ENCODE measurements at places on chromosomes 5 and 9.

GRCh38 chr9:94611638-94612068, 18.0 kb upstream of the FBP2 start:
- no peak for DNase-seq

GRCh38 chr5:33271606-33272005, 169.2 kb upstream of the TARS1 start:
- peak; percentile 38 for DNase-seq

DNA sequence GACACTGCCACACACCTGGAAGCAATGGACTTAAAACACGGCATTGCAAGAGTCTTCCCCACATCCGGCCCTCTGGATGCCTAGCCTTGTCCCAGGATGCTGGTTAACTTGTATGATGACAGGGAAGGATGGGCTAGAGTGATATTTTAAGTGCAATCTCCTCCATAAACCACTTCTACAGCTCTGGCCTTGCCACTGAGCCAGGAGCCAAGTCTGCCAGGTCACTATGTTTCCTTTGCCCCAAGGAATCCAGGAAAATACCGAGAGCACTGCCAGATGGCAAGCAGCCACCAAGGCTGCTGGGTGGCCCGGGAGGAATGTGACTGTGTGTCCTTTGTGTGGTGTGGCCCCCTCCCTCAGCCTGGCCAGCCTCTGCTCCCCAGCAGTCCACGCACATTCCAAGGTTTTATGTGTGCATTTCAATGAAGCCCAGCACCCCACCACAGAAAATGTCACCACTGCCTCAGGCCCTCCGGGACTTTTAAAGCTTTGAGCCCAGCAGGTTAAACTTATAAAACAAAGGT, 106.0 kb downstream of the FRMD3 start:
- peak; percentile 86 for DNase-seq

GRCh38 chr9:32405506-32405905, 21.1 kb downstream of the ACO1 start:
- no peak for DNase-seq

GRCh38 chr5:145345511-145346287, 489.4 kb downstream of the PRELID2 start:
- DNase-seq = no peak

- no peak for DNase-seq
These were observed 39.3 kb upstream of the HMHB1 start for GRCh38 chr5:143772621-143773020.

DNA sequence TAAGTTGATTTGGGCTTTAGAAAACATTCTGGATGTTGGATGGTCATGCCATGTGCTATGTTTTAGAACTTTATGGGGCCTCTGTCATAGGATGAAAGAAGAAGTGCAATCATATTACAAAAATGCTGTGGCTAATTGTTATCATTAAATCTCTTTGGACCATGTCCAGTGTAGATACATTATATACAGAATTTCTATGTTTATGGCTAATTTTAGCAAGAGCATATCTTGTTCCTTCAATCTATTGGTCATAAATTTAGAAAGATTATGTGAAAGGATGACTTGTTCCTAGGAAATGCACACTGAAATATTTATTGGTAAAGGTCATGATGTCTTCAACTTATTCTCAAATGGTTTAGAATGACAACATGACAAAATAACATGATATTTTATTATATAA, 42.4 kb upstream of the ELL2 start:
- peak; percentile 86 for DNase-seq

DNA sequence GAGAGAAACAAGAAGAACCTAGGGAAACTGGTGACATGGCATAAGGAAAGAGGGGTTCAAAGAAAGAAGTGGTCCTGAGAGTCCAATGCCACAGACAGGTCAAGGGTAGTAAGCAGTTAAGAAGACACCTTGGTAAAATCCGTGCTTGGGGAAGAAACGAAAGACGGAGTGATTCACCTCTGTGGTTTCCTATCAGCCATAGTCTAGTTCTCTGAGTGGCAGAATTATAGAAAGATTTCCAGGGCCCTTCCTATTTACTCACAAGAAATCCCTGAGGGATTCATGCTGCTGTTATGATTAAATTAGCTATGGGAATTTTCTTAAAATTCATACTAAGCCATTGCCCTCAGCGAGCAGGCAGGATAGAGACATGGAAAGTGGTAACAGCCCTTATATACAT, 31.7 kb downstream of the IL33 start:
- DNase-seq = no peak

DNA sequence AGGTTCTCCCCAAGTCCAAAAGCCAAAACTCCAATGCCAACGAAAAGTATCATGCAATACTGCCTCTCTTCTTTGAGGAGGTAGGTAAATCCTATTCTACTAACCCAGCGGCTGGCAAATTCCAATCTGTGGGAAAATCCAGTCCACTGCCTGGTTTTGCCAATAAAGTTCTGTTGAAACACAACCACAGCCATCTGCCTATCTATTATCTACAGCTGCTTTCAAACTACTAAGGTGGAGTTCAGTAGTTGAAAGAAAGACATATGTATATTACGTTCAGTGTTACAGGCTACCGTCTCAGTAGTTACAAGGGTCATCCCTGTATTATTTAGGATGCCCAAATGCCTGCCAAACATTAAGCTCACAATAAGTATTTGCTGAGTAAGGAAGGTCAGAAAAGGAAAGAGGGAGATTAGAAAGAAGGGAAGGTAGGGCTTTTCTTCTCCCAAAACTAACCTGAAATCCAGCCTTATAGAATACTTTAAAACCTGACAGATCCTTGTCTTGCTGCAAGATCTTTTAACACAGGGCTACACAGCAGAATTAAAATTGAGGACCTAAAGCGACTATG, 16.2 kb downstream of the ARL15 start:
- DNase-seq = no peak

- DNase-seq = peak; percentile 30
These were observed 47.5 kb downstream of the ADRB2 start for GRCh38 chr5:148873690-148874485.

GRCh38 chr9:114388764-114389375, 1.1 kb upstream of the AKNA start:
- DNase-seq = no peak

DNA sequence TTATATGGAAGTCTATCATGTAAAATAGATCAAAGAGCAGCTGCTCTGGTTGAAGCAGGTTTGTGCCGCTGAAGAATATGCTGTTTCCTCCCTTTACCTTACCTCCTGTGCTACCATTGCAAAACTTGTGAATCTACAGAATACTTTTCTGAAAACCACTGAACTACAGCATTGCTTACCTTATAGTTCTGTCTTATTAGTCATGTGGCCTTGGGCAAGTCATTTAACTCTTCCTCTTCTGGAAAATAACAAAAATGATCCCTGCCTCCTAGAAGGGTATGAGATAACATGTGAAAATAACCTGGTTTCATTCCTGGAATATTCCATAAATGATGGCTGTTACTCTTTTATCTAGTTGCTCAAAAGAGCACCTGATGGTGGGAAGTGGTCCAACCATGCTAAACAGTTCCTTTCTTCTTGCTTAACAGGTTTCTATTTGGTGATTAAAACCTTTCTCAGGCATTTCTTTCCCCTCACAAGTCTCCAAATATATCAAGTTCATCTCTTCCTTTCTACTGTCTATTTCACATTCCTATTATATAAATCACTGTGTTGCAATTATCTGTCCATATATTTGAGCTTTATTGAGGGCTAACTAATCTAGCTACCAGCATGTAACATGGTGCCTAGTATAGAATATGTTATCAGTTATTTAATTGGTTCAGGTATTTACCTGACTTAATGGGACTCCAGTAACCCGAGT, 15.0 kb downstream of the TRIM32 start:
- DNase-seq = no peak

DNA sequence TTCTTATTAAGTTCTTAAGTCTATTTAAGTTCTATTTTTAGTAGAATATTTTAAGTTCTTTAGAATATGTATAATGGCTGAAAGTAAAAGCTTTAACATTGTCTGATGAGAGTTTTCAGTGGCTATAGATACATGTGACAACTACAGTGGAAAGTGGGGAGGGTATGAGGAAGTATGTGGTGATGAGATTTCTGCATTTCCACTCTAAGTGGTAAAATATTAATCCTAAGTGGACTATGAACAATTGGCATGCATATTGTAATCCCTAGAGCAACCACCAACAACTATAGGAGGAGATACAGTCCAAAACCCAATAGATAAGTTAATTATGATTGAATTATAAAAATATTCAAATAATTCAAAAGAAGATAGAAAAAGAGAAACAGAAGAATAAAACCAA, 183.6 kb downstream of the GADD45G start:
- DNase-seq = no peak

DNA sequence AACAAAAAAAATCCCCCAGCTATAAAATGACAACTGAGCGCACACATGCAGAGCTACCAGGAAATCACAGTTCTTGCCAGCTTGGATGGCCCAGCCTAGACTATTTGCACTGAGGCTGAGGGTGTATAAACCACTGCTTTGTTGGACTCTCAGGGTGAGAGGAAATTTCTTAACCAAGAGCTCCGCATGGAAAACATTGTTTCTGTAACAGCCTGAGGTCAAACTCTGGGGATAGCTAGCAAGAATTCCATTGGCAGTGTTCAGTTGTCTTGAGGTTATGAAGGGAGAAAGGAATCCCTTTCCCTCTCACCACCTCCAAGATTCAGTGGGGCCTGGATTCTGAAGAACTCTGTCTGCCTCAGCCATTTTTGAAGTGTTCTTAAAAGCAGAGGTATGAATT, 360.0 kb downstream of the OSTF1 start:
- DNase-seq = peak; percentile 2

DNA sequence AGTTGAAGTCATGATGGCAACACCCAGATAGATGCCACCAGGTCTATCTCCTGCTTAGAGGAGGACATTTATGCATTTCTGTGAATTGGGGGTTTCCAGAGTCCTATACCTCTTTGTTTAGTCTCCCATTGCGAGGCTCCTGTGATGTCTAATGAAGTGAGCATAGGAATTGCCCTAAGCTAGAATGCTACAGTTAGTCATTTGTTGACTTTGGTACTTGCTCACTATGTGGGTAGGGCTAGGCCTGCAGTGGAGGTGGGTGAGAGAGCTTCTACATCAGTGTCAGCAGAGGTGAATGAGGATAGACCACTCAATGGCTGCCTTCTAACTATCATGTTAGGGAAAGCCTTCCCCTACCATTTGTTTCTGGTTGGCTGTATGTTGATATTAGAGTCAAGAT, 173.3 kb upstream of the POC5 start:
- no peak for DNase-seq

- DNase-seq = peak; percentile 43
These were observed 22.7 kb downstream of the CHD1 start for GRCh38 chr5:98905857-98906688.

DNA sequence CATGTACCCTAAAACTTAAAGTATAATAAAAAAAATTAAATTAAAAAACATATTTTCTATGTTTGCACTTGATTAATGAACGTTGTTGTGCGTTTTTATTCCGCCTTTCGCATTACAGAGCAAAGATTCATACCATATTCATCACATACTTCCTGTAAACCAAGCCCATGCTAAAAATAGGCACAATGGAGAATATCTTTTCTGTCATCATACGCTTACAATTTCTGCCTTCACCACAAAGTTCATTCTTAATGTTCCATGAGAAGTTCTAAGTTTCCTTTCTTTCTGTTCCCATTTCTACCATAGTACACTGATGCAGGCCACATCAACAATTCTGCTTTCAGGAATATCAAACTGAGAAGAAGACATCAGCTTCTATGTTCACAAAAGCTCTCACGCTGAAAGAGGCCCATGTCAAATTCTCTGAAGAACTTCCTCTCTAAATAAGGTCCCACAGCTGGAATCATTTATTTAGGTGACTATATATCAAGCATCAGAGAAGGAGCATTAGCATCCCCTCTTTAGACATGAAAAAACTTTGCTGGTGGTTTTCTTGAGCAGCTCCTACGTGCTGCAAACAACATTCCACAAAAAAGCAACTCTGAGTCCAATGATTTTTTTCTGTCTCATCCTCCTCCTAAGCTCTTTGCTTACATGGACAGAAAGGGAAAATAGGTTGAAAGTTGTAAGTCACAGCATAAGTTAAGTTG, 456.4 kb downstream of the CDH10 start:
- DNase-seq = peak; percentile 88

DNA sequence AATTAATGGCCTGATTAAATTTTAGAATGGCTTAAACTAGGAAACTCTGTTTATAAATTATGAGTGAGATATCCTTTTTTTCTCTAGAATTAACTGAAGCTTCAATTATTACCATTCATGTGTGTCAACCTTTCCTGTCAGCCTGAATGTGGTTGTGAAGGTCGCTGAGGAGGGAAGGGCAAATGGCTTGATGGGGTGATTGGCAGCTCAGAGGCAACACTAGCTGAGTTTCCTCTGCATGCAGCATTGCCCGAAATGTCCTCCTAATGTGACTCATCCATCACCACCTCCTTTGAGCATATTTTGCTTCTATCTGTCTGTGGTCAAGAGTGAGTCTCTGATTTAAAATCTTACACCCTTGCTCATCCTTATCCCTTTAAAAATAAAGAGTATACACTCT, 281.9 kb downstream of the TENT4A start:
- DNase-seq = no peak

GRCh38 chr5:88957013-88957412, 74.0 kb upstream of the MEF2C start:
- DNase-seq = no peak

DNA sequence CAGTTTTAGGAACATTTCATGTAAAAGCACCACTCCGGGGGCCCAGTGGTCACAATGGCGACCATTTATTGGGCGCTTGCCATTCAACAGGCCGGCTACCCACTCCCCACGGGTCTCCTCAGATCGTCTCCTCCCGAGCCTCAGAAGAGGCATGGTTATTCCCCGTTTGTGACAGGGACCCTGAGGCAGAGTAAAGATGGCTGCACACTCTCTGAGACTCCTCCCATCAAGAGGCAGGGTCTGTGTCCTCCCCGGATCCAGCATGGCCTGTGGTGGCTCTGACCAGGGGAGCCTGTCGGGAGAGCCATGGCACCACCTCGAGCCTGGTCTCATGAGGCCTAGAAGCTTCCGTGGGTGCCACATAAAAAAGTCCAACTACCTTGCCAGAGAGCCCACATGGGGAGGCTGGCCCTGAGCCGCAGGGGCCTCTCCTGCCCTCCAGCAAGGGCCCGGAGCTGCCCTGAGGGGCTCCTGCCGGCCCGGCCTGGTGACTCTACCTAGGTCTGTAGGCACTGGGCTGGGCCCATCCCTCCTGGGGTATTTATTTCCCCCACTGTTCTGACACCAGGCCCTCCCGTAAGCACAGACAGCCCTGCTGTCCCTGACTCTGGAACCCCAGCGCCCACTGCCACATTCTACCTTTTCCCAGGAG, 90.8 kb downstream of the VAV2 start:
- DNase-seq = no peak

Data from fibroblast of skin of right quadriceps (primary cell).